Stimulated activated CD4-positive, alpha-beta T cell treated with anti-CD3 and anti-CD28 coated beads, TNF-alpha, amount 100 ng/mL, for 24 hours (primary cell): ENCODE measurements at places on chromosomes 2 and 18.

DNA sequence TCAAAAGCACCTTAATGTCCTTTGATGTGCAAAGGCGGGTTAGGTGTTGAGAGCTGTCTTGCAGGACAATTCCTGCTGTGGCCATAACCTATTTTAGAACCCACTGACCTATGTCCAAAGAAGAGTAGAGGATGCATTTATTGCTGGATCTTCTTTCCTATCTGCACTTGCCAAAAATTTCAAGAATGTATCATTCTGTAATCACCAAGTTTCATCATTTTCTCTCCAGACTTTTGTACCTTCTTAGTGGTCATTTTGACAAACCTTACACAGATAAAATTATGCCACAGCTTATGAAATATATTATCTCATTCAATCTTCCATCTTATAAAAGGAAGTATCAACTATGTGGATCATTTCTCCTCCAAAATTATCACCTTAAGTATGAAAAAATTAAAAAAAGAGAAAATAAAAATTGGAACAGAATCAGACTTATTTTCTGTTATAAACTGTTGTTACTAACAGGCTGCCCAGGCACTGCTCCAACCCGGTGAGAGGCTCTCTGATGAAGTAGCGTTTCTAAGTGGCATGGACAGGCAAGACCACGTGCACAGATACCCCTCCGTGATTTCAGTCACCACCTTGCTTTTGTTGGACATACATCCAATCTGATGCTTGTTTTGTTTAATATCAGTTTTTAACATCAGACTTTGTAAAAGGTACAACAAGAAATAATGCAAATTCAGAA lies 559.9 kb upstream of the ID2 start:
- no peak for DNase-seq

GRCh38 chr2:223469270-223470046 lies 132.7 kb downstream of the SCG2 start:
- no peak for DNase-seq

- DNase-seq: no peak
Observed at GRCh38 chr18:79926715-79927606, 24.5 kb downstream of the SLC66A2 start.

- no peak for DNase-seq
Observed at GRCh38 chr2:178367344-178367743, 83.6 kb downstream of the PRKRA start.

GRCh38 chr2:190862571-190862991 lies 18.0 kb upstream of the GLS start:
- no peak for DNase-seq

GRCh38 chr2:232008907-232009638 lies 47.6 kb downstream of the DIS3L2 start:
- DNase-seq: no peak

DNA sequence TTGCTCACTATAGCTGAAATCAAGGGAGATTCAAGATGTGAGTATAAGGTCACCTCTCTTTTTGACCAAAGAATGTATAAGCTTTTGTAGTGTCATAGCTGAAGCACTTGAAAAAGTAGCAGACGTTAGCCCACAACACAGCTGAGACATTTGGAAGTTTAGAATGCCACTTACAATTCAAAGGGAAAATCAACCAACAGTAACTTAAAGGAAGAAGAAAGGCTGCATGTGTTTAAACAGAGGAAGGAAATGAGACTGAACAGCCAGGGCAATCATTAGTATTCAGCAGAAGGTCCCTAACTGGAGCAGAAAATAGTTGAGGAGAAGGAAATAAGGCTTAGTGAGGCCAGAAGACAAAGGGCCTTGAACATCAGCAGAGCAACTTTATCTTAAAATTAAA lies 23.5 kb upstream of the SCG2 start:
- no peak for DNase-seq

GRCh38 chr2:204966245-204966644 lies 421.0 kb downstream of the PARD3B start:
- DNase-seq: no peak

DNA sequence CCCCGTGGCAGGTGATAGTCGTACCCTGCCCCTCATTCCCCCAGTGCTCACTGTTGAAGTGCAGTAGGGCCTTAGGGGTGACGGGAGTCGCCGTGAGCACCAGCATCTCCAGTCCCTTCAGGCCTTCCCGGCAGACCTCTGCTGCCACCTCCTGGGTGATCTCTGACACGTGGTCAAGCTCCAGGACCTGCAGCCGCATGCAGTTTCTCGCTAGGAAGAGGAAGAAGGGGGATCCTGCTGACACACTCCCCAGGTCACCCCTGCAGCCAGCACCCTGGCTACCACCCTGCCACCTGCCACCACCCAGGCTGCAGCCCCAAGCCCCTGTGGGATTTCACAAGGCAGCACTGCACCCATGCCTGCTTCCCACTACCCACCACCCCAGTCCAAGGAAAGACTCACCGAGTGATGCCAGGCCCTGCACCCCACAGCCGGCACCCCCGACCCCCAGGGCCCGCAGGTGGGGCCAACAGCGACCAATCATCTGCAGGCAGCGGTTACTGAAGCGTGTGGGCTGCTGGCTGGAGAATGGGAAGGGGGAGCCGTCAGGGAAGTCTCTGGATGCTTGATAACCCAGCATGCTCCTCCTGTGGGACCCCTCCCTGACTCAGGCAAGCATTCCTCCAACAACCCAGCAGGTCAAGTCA lies 23.8 kb downstream of the FBXO41 start:
- DNase-seq: no peak

GRCh38 chr2:62362561-62362960 lies 143.4 kb downstream of the TMEM17 start:
- DNase-seq: no peak

DNA sequence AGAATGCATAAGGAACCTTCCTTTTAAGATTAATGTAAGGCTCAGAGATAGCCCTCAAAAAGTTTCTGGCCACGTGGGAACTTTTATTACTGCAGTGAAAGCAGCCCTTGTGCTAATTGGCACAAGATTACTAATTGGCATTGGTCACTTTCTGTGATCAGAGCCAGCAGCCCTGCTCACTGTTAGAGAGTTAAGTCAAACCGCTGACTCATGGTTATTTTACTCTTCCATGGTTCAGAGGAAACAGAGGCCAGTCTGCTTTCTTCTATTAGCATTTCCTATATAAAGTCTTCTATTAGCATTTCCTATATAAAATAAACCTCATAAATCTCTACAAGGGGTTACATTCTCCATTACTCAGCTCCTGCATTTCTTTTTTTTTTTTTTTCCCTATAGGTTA lies 1.5 kb upstream of the SLC35G4 start:
- DNase-seq: no peak

DNA sequence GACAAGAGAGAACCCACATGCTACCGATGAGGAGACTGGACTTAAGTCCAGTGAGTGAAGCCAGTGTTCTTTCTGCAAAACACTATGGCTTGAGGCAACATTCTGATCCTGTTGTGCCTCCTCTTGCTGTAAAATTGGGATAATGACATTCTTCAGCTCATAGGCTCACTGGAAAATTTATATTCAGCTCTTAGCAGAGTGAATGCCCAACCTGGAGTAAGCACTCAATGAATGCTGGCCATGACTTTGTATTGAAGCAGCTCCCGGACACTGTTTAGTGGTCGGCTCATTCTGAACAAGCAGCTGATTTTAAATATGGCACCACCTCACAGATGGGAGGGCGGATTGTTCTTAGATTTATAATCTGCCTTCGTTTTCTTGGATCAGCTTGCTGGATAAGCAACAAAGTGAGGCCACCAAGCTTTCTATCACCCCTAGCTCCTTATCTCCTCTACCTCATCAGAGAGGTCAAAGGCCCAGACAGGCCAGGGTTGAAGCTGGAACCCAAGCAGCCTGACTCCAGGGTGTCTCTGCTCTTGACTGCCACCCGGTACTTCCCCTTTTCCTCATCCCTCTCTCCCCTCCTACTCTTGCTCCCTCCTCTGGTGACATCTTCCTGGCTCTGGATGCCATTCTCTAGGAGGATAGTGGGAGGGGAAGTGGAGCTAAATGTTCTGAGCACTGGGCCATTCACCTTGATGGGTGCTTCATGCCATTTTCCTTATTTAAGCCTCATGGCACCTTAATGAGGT lies 11.5 kb downstream of the SLC9A4 start:
- no peak for DNase-seq

GRCh38 chr2:33681364-33681757 lies 82.3 kb upstream of the FAM98A start:
- no peak for DNase-seq

DNA sequence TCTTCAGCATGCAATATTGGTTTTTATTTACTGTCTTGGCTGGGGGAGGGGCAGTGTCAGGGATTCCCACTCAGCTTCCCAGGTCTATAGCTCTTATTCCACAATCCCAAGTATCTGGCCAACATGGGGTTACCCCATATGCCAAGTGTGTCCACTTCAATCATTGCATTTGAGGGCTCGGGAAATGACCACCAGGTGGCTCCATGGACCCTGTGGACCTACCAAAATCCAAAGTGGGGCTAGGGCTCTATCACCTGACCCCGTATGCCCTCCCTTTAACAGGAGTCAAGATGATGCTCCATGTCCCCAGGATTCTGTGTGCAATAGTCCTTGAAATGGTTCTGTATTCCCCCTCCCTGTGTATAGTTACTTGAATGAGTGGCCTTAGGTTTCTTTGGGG lies 12.1 kb upstream of the TRAF3IP1 start:
- no peak for DNase-seq

GRCh38 chr2:235688511-235689426 lies 194.9 kb downstream of the AGAP1 start:
- no peak for DNase-seq

- peak; percentile 31 for DNase-seq
Observed at GRCh38 chr2:73823916-73824523, 4.7 kb upstream of the STAMBP start.

DNA sequence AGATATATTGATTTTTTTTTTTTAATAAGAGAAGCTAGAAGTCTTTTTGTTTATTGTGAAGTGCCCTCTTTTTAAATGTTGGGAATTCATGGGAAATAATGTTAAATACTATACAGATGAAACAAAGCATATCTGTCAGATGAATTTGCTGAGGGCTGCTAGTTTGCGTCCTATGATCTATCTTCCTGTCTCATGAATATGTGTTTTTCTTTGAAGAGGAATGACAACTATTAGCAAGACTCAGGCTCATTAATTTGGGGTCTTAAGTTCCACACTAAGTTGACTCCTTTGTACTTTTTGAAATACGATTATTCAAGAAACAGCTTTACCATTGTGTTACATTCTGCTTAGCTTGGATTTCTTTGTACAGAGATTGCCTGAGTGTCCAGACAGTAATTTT lies 57.9 kb downstream of the AGFG1 start:
- no peak for DNase-seq

- no peak for DNase-seq
Observed at GRCh38 chr2:26883956-26884355, 36.0 kb downstream of the DPYSL5 start.

GRCh38 chr18:53070788-53071187 lies 730.8 kb downstream of the DCC start:
- no peak for DNase-seq

GRCh38 chr2:219713110-219713509 lies 85.7 kb downstream of the SLC4A3 start:
- no peak for DNase-seq

DNA sequence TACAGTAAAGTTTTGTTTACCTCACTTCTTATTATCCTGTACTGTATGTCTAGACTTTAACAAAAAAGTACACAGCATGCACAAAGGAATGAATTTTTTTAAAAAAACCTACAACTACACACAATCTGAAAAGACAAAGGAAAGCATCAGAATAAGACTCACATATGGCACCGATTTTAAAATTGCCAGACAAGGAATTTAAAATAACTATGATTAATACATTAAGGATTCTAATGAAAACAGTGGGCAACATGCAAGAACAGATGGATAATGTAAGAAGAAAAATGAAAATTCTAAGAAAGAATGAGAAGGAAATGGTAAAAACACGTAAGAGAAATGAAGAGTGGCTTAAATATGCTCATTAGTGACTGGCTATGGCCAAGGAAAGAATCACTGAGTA lies 638.2 kb downstream of the FBXO15 start:
- no peak for DNase-seq

DNA sequence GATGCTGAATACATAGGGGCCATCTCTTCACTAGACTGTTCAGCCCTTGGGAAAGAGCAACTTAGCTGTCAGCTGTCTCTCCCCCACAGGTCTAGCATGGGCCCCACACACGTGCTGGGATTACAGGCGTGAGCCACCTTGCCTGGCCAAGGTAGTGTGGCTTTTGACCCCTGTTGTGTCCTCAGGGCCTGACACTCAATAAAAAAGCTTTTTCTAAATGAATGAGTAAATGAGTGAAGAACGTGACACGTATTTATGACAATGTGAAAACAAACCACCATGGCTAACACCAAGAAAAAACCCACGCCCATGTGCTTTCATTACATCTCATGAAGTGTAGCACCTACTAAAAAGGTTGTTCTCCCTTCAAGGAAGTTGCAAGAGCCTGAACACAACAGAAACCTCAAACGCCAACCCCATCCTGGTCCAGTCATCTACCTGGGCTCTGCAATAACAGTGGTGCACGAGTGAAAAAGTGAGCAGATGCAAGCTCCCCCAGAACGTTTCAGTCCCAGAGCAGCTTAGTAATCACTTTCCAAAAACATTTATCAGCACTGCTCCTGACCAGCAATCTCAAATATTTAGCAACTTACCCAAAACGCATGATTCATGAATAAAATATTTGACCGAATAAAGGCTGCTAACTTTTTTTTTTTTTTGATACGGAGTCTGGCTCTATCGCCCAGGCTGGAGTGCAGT lies 3.4 kb downstream of the WDFY1 start:
- peak; percentile 66 for DNase-seq

- DNase-seq: no peak
Observed at GRCh38 chr2:43699761-43700160, 23.5 kb upstream of the C1GALT1C1L start.

DNA sequence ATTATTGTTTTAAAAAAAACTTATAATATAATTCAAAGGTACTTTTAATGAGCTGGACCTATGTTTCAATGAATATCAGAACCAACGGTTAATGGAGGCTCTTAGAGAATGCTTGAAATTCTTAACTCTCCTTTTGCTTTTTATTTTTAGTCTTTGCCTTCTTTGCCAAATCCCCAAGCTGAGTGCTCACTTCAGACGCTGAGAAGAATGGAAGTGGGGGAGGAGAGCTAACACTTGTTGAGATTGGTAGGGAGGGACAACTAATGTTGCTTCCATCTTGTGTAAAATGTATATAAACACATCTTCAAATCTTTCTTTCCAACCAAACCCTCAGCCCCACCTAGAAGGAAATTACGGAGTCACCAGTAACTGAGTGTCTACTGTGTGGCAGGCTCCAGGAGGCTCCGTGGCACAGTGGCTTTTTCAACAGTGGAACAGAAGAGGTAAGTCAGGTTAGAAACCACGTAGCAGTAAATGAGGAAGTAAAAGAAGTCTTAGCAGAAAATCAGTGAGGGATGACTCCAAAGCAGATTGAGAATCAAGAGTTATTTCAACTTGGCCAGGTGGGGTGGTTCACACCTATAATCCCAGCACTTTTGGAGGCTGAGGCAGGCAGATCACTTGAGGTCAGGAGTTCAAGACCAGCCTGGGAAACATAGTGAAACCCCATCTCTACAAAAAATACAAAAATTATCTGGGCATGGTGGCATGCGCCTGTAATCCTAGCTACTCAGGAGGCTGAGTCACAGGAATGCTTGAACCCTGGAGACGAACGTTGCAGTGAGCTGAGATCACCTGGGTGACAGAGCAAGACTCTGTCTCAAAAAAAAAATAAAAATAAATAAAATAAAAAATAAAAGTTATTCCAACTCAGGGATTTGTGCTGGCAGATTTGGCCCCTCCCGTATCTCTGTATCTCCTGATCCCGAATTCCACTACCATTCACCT lies 45.0 kb upstream of the CREB1 start:
- no peak for DNase-seq

- DNase-seq: no peak
Observed at GRCh38 chr2:193446967-193447366, 1252.2 kb upstream of the TMEFF2 start.
